ENCODE measurements at places on chromosomes 2 and 18.

DNA sequence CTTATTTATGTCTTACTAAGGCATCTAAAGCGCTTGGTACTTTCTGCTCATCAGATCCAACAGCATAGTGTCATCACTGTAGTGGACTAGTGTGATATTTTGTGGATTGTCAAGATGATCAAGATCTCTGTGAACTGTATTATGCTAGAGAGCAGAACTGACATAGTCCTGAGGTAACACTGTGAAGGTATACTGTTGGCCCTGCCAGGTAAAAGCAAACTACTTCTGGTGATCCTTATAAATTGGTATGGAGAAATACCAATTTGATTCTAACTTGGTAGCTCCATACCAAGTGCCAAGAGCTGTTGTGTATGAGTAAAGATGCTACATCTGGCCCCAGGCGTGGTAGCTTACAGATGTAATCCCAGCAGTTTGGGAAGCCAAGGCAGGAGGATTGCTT, 15.9 kb downstream of the SFTPB start:
- DNase-seq = no peak

- no peak for DNase-seq
These were observed 99.6 kb upstream of the MGAT5 start for GRCh38 chr2:134154246-134154645.

GRCh38 chr2:177338177-177338721, 54.3 kb upstream of the AGPS start:
- no peak for DNase-seq

- no peak for DNase-seq
These were observed 39.9 kb downstream of the DYNAP start for GRCh38 chr18:54630963-54631362.

DNA sequence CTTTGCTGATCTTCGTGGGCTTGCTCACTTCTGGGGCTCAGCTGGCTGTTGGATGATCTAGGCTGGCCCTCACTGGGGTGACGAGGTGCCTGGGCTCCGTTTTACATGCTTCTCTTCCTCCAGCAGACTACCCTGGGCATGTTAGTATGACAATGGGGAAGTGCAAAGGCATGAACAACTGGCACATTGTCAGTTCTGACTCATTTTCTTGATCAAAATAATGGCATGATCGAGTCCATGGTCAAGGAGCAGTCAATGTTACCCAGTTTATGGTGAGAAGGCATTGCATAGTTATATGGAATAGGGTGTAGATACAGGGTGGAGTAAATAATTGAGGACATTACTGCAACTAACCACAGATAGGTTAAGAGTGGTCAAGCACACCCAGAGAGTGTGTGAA, 10.0 kb upstream of the UPP2 start:
- DNase-seq = no peak

DNA sequence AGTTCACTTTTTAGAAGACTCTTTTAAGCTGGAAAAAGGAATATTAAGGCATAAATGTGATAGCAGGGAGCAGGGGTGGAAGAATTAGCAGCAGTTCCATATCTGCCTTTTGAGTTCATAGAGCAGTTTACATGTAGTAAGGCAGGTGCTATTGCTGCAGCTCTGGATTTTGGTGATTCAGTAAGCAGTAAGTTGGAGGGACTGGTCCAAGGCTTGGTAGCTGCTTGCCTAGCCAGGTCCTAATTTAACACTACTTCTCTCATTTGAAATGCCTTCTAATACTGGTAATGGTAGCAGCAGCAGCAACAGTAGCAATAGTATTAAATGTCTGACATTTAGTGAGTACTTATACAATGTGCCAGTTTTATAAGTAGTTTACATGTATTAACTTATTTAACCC, 30.0 kb downstream of the HAT1 start:
- DNase-seq = no peak

DNA sequence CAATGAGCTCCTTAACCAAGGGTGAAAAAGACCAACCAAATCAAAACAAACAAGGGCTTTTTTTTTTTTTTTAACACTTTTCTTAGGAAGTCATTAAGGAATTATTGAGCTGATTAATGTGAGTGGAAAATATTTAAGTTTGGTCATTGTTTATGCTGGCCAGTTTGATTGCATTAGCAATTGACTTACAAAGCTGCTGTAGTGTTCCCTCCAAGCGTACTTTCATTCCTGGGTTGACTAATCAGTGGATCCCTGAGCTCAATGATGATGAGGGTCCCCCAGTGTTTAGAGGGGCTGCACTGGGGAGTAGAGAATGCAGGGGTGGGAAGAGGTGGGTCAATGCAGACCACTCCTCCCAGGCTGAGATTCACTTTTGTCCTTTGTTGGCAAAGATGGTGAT, 119.3 kb downstream of the PRKCE start:
- peak; percentile 0 for DNase-seq

GRCh38 chr2:109166811-109167210, 37.8 kb downstream of the SH3RF3 start:
- no peak for DNase-seq

GRCh38 chr2:201733544-201733943, 35.1 kb upstream of the MPP4 start:
- no peak for DNase-seq

- peak; percentile 41 for DNase-seq
These were observed 342.8 kb downstream of the DYSF start for GRCh38 chr2:71796174-71796593.

GRCh38 chr2:110105608-110106467, 9.8 kb downstream of the MALL start:
- DNase-seq = no peak

- no peak for DNase-seq
These were observed 41.4 kb upstream of the GPR75 start for GRCh38 chr2:53901192-53901591.
